ENCODE measurements at places on chromosomes 1 and 21. TPM values are rescaled to one million over a fixed set of nuclear protein-coding genes. Genes with fewer than 3 reads are reported as not detected.

Gene FAM151A
- total RNA-seq = not detected

Gene SEC16B
- total RNA-seq = 2.1 TPM

Gene NTRK1
- total RNA-seq = 0.30 TPM

GRCh38 chr1:68384321-68384813 lies 65.4 kb downstream of the RPE65 start:
- DNase-seq = no peak

GRCh38 chr1:230070321-230071208 lies 3.5 kb downstream of the GALNT2 start:
- DNase-seq = no peak

DNA sequence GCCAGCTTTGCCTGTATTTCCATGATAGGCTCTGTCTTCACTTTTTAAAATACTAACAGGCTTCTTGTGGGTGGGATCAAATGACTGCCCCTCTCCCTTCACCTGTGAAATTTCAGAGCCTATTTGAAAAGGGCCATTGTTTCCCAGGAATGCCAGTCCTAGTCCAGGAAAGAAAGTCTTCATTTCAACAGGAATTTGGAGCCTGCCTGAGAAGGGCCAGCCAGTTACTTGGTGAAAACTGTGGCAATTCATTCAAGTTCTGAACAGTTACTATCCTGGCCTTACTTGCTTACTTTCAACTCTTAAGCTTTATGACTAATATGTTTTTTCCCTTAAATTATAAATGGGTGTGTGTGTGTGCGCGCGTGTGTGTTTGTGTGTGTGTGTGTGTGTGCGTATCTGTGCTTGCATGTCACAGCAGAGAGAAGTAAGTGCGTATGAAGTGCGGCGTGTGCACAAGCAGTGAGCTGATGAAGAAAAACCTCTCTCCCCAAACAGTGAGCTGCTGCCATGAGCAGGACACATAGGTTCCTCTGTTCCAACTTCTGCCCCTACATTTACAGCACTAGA lies 67.5 kb upstream of the RNPC3 start:
- DNase-seq = no peak

DNA sequence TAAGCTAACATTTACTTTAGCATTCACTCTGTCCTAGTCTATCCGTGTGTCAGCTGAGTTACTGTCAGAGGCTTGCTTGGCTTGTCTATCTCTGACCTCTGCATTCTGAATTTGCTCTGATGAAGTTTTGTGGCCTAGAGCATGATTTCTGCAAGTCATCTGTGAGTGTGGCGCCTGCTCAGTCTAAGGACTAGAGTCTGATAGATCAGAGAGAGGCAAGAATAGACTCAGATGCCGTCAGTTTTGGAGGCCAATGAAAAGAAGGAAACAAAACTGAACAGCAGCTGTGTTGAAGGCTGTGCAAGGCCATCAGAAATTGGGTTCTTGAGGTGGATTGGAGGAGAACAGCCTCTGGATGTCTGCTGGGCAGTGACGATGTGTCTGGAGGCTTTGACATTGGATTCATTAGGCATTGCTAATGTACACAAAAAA lies 573.1 kb downstream of the USP25 start:
- DNase-seq = no peak

All from upper lobe of left lung (tissue), 6 donors.